ENCODE measurements at places on chromosomes 5 and 9.

GRCh38 chr5:142110046-142110531 lies 1.5 kb downstream of the NDFIP1 start:
- H3K27ac ChIP-seq = peak overlapping the region; percentile 95
- H3K36me3 ChIP-seq = no peaks in the 10 kb centered on the region

GRCh38 chr5:79856456-79857055 lies 134.5 kb downstream of the MTX3 start:
- H3K4me1 ChIP-seq = no peaks in the 10 kb centered on the region
- no peak overlapping the region for H3K4me3 ChIP-seq
- H3K36me3 ChIP-seq = no peaks in the 10 kb centered on the region
- H3K27ac ChIP-seq = no peak overlapping the region

DNA sequence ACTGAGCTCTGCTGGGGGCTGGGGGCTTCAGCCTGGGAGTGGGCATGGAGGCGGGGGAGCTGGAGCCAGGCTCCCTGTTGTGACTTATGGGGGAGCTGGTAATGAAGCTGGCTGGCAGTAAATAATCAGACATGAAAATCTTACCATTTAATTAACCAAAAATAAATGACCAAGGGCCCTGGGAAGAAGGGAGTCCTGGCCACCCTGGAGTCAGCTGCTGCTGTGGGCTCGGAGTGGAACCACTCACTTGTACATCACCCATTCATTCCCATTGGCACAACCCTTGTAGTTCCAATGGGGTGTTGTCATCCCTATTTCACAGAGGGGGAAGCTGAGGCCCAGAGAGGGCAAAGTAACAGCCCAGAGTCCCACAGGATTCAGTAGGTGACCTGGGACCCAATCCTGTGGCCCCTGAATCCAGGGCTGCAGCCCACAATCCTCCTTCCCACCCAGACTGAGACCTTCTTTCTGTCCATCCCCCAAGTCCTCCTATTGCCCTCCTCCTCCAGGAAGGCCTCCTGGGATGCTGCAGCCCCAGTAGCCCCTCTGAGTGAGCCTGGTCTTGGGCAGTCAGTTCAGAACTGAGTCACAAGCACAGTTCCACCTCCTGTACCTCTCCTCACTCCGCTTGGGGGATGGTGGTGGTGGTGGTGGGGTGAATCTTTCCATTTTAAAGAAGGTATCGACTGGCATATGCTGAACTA lies 259.4 kb upstream of the MVB12B start:
- no peak for DNase-seq
- H3K4me3 ChIP-seq = no peak overlapping the region
- peaks cover 18% of the 10 kb centered on the region for H3K27me3 ChIP-seq
- no peak overlapping the region for H3K27ac ChIP-seq
- H3K36me3 ChIP-seq = no peaks in the 10 kb centered on the region
- no peaks in the 10 kb centered on the region for H3K4me1 ChIP-seq

DNA sequence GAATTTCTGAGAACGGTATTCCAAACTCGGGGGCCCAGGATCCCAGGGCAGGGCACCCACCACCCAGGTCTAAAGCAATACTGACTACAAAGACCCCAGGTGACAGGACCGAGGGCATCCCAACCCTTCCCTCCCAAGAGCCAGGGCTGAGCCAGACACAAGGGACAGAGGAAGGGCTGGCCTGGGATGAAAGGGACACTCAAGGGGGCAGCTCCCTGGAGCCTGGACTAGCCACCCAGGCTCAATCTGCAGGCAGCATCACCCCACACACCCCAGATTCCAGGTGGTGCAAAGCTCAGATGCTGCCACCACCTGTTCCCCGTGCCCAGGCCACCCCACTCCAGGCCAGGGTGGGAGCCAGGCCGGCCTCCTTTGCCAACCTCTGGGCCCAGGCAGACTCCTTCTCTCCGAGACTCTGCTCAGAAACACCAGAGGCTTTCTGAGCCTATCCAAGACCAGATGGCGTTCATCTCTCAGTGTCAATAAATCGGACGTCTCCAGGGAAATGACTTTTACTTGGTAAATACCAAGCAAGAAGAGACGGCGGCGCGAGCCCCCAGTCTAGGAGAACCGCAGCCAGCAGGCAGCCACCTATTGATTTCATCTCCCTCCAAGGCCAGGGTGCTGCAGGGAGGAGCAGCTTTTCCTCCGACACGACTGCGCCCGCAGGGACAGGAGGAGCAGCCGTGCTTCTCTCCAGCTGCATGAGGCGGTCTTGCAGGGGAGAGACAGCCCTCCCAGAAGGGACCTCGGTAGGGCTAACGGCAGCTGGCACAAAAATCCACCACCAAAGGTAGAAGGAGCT lies 94.1 kb upstream of the ADAMTS2 start:
- no peaks in the 10 kb centered on the region for H3K27me3 ChIP-seq
- DNase-seq = peak; percentile 47
- peaks cover 5% of the 10 kb centered on the region for H3K4me1 ChIP-seq
- H3K27ac ChIP-seq = no peak overlapping the region

Data from upper lobe of right lung (tissue), 1 donor.